Calu3 (cell line): ENCODE measurements at places on chromosomes 6 and 20.

- DNase-seq = no peak
Measured at GRCh38 chr6:17998003-17998402, 10.6 kb upstream of the KIF13A start.

GRCh38 chr20:23361119-23361475 is 885 bp upstream of the GZF1 start:
- DNase-seq = no peak

DNA sequence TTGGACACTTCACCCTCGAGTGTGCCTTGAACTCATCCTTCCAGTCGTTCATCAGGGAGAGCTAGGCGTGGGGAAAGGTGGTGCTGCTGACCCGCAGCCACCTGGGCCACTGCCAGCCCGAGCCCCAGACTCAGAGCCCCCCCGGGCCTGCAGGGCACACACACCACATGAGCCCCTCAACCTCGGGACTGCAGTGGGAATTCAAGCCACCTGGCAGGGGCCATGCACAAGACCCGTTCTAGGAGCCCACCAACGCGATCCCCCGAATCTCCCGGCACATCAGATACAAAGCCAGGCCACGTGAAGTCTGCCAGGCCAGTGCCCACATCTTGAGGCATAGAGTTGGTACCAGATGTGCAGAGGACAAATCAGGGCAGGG is 2.8 kb downstream of the ZNF512B start:
- no peak for DNase-seq

GRCh38 chr6:149234051-149234962 is 83.2 kb upstream of the TAB2 start:
- no peak for DNase-seq

DNA sequence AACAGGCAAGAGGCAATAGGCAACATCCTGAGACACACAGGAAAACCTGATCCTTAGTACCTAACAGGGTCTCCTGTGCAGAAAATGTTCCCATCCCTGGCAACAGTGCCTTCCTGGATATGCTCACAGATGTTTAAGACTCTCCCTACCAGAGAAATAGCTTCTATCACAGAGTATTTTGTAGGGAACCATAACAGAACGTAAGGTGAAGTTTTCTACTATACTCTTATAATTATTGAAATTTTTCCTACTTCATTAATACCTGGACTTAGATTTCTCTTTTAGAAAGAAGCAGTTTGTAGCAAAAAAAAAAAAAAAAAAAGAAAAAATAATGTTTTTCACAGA is 33.5 kb upstream of the LGSN start:
- DNase-seq = no peak
